GM12878 (cell line): ENCODE measurements at places on chromosomes 5 and 9.

DNA sequence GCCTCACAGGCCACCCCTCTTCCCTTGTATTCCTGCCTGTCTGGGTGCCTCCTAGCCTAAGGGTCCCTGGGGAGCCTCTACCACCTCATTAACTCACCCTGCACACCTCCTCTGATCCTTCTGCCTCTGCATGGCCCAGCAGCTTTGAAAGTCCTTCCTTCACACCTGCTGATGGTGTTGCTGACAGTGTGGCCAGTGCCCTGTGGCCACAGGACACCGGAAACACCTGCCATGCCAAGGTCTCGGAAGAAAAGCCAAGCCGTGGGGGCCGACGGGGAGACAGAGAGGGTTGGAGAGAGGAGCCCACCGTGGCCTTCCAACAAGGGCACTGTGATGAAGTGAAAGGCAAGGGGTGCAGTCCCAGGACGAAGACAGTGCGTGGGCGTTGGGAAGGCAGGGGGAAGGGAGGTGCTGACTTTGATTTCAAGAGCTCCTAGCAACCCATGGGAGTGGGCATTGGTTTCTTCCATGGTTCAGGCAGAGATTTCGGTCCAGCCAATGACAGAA is 4.1 kb downstream of the BTNL9 start:
- no peak for DNase-seq

DNA sequence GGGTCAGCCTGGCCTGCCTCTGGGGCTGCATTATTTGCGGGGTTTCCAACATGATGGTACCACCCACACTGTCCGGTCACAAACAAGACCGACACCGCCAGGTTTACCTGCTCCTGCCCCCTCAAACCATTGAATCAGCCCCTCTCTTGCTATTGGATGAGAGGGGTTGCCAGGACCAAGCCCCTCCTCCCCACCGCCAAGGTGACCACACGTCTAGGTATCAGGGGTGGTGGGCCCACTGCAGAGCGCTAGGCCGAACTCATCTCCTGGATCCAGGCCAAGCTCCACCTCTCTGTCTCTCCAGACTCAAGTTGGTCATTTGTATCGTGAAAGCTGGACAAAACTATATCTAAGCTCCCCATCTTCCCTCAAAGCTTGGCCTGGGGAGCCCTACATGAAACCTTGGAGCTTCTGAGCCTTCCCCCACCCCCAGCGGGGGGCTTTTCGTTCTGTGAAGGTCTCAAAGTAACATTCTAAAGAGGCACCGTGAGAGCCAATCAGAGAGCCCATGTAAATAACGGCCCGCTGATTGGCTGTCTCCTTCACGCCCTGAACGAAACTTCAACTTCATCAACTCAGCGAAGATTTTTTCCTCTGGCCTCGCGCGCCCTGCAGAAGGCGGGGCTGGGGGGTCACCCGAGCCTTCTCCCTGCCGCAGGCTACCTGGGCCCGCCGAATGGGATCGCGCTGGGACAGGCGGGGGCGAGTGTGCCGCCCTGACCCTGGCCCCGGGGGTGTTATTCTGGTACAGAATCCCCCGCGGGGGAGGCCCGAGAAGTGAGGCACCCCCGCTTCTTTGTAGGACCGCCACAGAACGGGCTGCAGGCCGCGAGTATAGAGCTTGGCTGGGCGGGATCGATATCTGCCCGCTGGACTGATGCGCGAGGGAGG is 49.6 kb upstream of the PSD2 start:
- DNase-seq, result no peak

DNA sequence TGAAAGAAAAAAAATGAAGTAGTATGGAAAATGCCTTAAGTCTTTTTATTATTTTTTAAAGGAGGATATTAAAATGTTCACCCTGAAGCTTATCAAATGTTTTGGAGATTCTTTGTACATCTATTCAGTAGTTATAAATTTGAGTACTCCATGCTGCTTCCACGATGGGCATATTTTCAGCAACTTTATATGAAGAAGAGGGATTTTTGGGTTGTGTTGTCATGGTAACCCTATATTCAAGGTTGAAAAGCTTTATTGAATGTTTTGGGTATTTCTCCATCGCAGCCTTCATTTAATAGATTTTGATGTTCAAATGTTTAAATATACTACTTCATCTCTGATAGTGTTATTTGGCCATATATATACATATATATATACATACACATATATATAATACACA is 557.5 kb downstream of the CAAP1 start:
- DNase-seq, result no peak

DNA sequence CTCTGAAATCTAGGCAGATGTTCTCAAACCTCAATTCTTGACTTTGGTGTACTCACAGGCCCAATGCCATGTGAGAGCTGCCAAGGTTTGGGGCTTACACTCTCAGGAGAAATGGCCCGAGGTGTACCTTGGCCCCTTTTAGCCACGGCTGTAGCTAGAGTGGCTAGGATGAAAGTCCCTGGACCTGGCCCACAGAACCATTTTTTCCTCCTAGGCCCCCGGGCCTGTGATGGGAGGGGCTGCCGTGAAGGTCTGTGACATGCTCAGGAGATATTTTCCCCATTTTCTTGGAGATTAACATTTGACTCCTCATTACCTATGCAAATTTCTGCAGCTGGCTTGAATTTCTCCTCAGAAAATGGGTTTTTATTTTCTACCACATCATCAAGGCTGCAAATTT is 1296.5 kb downstream of the MAT2B start:
- DNase-seq, result no peak

DNA sequence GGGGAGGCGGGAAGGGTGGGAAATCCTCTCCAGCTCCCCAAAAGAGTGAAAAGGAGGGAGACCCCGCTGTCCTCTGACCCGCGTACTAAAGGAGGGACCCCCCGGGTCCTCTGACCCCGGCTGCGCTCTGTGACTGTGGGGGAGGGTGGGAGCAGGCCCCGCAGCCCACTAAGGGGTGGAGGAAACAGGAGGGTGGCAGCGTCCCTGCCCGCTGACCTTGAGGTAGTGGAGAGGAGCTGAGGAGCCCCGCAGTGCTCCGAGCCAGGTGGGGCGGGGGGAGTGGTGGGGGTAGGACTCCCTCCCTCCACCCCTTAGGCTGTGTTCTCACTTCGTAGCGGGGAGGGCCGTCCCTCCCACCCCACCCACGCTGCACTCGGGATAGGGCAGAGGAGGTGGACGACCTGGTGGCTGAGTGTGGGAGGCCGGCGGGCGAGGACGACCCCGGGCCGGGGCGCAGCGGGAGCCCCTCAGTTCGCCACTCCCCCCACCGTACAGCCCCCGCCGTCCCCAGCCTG is 449 bp upstream of the ADCY2 start:
- no peak for DNase-seq

GRCh38 chr9:136693490-136694162 is 6.4 kb upstream of the AGPAT2 start:
- no peak for DNase-seq

DNA sequence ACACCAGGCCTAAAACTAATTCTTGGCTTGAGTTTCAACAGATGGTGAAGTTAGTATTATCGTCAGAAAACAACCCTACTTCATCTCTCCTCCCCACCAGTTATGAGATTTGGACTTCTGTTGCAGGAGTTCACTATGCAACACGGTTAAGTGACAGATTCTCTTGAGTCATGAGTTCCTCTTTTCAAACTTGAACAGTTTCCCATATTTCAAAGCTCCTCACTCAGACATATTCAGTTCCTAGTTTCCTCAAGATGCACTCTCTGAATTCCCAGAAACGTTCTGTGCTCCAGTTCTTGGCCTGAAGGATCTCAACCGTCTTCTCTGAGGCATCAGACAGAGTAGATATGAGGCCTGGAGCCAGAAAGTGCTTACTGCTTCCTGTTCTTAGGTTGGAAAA is 7.3 kb upstream of the PTGER4 start:
- no peak for DNase-seq

DNA sequence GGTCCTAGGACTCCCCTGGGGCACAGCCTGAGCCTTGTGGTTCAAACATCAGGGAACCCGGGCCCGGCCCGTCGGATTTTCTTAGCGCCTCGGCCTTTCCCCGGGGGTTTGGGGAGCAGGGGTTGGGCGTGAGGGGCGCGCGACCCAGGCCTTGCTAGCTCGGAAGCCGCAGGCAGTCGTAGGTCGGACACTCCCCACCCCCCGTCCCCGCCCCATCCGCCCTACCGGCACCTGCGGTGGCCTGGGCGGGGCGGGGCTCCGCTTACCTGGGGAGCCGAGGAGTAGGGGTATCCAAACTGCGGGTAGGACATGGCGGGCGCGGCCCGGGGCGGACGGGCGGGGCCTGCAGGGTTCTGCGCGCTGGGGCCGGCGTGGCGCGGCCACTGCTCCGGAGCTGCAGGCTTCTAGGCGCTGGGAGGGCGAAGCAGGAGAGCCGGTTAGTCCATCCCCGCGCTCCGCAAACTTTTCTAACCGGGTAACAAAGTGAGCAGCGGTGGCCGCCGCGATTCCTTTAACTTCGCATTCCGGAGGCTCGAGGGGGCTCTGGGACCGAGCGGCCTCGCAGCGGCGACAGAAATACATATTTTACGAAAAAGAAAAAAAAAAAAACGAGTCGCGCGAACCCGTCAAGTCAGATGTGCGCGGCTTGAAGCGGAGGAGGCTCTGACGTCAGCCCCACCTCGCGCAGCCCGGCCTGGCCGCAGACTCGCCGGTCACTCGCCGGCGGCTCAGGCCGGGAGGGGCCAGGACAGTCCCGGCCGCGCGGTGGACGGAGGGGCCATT is at the start of gene IRX4:
IRX4 (minus strand) TSS at position 589 of the 783 bp plus-strand sequence; CDS start at position 311, 278 bp downstream.
- no peak for DNase-seq

DNA sequence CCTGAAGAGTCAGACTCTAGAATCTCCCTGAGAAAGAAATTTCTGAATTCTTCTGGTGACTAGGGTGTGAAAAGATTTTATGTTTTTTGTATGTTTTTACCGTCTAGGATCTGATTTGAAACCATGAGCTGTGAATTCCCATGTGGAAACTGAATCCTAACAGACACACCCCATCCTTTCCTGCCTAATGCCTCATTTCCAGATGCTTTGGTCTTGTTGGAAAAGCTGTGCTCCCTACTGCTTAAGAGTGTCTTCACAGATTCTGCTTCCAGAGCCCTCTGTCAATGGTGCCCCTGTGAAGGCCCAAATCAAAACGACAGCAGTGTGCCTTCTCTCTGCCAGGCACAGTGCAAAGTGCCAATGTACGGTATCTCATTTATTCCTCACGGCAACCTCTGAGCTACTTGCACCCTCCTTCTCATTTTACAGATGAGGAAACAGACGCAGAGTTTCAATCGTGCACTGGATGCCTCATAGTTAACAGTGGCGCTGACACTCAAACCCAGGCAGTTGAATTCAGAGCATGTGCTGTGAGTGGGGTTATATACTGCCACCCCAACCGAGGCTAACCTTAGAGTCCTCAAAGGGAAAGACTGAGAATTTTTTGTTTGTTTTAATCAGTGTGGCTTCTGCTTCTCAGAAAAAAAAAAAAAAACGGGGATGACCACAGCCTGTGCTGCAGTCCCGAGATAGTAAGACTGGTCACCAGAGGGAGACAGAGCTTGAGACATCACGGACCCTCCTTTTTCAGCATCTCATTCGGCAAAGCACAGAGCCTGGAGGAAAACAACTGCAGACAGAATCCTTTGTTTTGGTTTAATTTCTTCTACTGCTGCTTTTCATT is 188.4 kb downstream of the SNCAIP start:
- DNase-seq, result no peak

GRCh38 chr5:157487358-157487757 is 27.3 kb downstream of the NIPAL4 start:
- DNase-seq, result no peak

DNA sequence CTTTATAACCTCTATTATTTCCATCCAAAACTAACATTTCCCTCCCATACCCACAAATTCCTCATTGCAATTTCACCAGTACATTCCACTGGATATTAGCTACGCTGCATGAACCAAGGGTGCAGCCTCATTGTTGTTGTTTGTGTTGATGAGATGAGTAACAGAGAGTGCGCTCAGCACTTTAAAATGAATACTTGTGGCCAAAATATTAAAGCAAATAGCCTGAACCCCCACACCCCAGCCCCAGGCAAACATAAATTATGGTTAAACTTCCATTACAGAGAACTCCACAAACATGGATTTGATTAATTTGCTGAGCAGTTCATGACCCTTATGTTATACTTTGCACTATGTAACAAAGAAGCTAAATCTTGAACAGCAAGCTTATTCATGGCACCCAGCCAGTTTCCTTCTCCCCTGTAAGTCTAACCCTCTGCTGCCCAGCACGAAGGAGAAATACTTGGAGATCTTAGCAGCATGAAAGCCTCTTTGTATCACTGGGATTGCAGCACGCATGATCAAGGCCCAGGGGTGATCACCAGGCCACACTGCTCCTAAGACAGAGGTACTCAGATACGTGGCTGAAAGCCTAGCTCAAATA is 205.0 kb downstream of the DOCK8 start:
- no peak for DNase-seq

DNA sequence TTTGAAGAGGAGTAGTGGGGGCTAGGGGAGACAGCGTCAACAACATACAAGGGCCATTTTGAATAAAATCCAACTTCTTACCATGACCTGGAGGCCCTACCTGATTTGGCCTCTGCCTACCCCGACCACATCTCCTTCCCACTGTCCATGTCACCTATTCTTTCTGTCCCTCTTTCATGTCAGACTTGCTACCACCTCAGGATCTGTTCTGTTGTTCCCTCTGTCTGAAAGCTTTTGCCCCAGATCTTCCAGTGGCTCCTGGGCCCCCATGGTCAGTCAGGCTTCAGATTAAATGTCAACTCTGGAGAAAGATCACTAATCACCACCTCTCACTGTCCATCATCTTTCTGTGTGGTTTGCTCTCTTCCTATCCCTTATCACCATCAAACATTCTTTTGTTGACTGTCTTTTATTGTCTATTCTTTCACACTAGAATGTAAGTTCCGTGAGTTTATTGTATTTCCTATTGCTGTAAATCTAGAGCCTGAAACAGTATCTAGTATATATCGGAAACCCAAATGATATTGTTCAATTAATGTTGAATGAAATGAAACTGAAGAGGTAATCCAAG is 31.2 kb upstream of the APC start:
- no peak for DNase-seq

GRCh38 chr9:96721731-96722429 is 56.0 kb downstream of the ZNF510 start:
- DNase-seq, result no peak

DNA sequence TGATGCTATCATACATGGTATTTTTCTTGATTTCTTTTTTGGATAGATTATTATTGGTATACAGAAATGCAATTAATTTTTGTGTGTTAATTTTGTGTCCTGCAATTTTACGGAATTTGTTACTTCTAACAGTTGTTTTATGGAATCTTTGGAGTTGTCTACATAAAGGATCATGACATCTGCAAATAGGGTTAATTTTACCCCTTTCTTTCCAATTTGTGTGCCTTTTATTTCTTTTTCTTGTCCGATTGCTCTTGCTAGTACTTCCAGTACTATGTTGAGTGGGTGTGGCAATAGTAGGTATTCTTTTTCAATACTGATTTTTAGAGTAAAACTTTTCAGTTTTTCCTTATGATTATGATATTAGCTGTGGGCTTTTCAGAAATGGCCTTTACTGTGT is 111.5 kb downstream of the MACROH2A1 start:
- no peak for DNase-seq

DNA sequence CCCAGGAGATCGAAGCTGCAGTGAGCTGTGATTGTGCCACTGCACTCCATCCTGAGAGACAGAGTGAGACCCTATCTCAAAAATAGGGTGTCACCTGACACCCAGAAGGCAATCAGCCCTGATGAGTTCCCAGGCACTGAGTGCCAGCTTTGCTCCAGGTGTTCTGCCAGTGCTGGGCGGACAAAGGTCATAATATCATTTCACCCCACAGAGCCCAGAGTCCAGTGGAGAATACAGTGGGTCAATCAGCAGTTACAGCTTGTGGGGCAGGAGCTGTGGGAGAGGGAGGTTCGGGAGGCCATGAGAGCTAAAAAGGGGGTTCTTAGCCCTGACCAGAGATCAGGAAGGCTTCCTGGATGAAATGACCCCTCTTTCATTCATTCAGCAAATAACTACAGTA is 24.4 kb upstream of the SH3RF2 start:
- DNase-seq, result no peak
